GM23338 (cell line): ENCODE measurements at places on chromosomes 5 and 9.

GRCh38 chr5:99037668-99038067 is 108.9 kb upstream of the CHD1 start:
- no peaks in the 10 kb centered on the region for H3K27me3 ChIP-seq
- H3K4me1 ChIP-seq: no peaks in the 10 kb centered on the region
- no peak overlapping the region for H3K4me3 ChIP-seq
- no peaks in the 10 kb centered on the region for H3K36me3 ChIP-seq
- DNase-seq: peak; percentile 18

DNA sequence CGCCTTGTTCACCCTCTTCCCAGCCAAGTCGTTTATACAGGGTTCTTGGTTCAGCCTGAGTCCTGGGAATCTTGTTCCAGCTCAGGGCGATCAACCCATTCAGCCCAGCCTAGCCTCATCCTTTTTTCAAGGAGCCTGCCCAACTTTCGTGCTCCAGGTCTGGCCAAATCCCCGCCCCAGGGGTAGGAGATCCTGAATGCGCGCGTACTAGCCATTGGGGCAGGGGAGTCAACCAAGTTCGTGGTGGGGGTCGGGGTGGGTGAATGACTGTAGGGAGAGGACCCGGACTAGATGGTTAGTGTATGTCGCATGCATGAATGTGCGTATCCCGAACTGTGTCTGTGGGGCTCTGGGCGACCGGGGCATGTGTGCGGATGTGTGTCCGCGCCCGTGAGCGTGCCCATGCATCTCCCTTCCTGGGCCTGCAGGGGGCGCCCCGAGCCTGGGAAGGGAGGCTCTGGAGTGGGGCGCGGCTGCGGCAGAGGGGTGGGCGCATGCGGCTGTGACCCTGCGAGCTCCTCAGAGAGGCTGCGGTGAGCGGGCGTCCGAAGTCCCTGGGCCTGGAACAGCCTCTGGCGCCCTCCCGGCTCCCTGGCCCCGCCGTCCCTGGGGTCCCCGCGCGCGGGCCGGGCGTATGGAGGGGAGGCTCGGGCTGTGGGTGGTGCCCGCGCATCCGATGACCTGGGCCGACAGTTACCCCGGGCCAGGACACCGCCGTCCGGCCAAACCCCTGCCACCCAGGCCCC is 8.7 kb downstream of the CCL21 start:
- H3K27me3 ChIP-seq: peaks cover 35% of the 10 kb centered on the region
- H3K27ac ChIP-seq: no peak overlapping the region
- peak overlapping the region; percentile 77 for H3K4me3 ChIP-seq

DNA sequence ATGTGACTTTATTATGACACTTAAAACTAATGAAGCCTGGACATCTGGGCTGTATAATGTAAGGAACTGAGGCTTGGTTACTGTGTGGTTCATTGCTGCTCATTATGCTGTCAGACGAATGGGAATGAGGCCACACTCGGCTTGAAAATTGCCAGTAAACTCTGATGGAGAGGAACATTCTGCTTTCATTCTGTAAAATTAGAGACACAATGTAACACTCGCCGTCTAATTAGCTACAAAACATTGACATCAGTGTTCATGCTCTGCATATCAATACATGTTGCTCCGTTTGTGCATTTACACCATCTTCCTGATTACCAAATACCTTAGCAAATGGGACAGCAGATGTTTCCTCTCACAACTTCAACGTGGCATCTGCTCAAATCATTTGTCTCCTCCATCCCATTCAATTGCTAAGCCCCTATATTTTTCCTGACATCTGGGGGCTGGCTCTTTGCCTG is 133.0 kb downstream of the SLC28A3 start:
- DNase-seq: no peak
- H3K4me3 ChIP-seq: no peak overlapping the region

- peaks cover 10% of the 10 kb centered on the region; the same call in 1 of the 2 replicates for H3K4me1 ChIP-seq
- no peak overlapping the region for H3K27ac ChIP-seq
- H3K27me3 ChIP-seq: no peaks in the 10 kb centered on the region
- no peak overlapping the region for H3K4me3 ChIP-seq
- DNase-seq: no peak
- no peaks in the 10 kb centered on the region for H3K36me3 ChIP-seq
Measured at GRCh38 chr9:4805191-4805918, 12.6 kb downstream of the RCL1 start.
